Spleen (tissue), 13 donors: ENCODE measurements at places on chromosomes 12 and 14. TPM values are rescaled to one million over a fixed set of nuclear protein-coding genes. Genes with fewer than 3 reads are reported as not detected.

Gene SYT1
- 0.56 TPM for polyA plus RNA-seq

- H3K36me3 ChIP-seq = peaks cover 57% of the 10 kb centered on the region
- no peak for DNase-seq
- no peaks in the 10 kb centered on the region for H3K27me3 ChIP-seq
- peaks cover 33% of the 10 kb centered on the region for H3K4me1 ChIP-seq
- peak overlapping the region; percentile 99 for H3K27ac ChIP-seq
- no peak overlapping the region for H3K4me3 ChIP-seq
These were observed 1.6 kb downstream of the GMPR2 start for GRCh38 chr14:24234095-24235005.

DNA sequence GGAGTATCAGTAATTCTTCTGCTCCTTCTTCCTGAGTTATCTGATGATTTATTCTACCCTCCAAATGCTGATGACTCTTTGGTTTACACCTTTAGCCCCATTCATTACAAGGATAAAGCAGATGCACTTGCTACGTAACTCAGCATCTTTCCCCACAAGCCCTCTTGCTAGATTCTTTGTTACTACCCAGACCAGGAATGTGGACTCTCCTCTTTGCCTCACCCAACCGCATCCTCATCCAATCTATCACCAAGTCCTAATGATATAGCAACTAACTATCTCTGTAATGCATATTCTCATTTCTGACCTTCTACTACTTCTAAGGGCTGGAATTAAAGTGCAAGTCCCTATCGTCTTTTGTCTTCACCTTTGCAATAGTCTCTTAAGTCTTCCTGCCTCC is 9.2 kb downstream of the KRT1 start:
- H3K27me3 ChIP-seq = no peaks in the 10 kb centered on the region
- H3K27ac ChIP-seq = no peak overlapping the region
- H3K36me3 ChIP-seq = no peaks in the 10 kb centered on the region
- DNase-seq = no peak
- H3K4me1 ChIP-seq = no peaks in the 10 kb centered on the region
- no peak overlapping the region for H3K4me3 ChIP-seq

Gene CCDC197
- polyA plus RNA-seq = not detected

- H3K36me3 ChIP-seq = no peaks in the 10 kb centered on the region
- no peak overlapping the region for H3K27ac ChIP-seq
- DNase-seq = no peak
- H3K4me3 ChIP-seq = no peak overlapping the region
These were observed 10.2 kb downstream of the TRPV4 start for GRCh38 chr12:109822951-109823411.

DNA sequence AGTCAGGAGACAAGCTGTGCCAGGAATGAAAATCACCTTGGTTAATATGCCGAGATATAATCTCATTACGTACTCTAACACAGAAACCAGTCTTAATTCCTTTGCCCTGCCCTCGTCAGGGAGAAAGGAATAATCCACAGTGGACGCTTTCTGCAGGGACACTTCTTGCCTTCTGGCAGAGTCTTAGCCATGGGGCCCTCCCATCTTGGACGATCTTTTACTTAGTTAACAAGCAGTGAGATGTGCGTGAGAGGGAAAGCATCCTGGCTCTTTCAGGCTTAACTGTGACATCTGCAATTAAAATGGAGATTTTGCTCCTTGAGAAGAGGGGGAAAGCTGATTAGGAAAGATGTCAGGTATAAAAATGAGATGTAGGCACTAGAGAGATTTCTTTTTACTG is 246.4 kb downstream of the TMEM132C start:
- no peaks in the 10 kb centered on the region for H3K36me3 ChIP-seq
- H3K4me3 ChIP-seq = no peak overlapping the region
- H3K4me1 ChIP-seq = no peaks in the 10 kb centered on the region
- DNase-seq = no peak
- H3K27ac ChIP-seq = no peak overlapping the region

Gene KRT4
- polyA plus RNA-seq = 3.4 TPM

- no peak for DNase-seq
- H3K27me3 ChIP-seq = no peaks in the 10 kb centered on the region
- no peaks in the 10 kb centered on the region for H3K36me3 ChIP-seq
- H3K4me1 ChIP-seq = no peaks in the 10 kb centered on the region
These were observed 93.9 kb upstream of the RASSF8 start for GRCh38 chr12:25864306-25865276.
